LHCN-M2 (cell line): ENCODE measurements at places on chromosomes 13 and 19. TPM values are rescaled to one million over a fixed set of nuclear protein-coding genes. Genes with fewer than 3 reads are reported as not detected.

SF3A2 gene
- 31.7 and 41.6 TPM in 2 replicates for total RNA-seq

PSG4 gene
- total RNA-seq = 0.19 and 0.98 TPM in 2 replicates

FXYD1 gene
- total RNA-seq = not detected in 2 replicates

CBARP gene
- total RNA-seq = 4.6 and 4.7 TPM in 2 replicates

A1BG gene
- total RNA-seq = 27.7 and 62.6 TPM in 2 replicates

MBD3L2 gene
- total RNA-seq = not detected in 2 replicates

SIGLEC9 gene
- not detected in 2 replicates for total RNA-seq

ZNF726 gene
- total RNA-seq = 5.0 and 6.0 TPM in 2 replicates

CGB8 gene
- 2.1 TPM in 1 of 2 replicates, not detected in the other for total RNA-seq

PTPRH gene
- 0.19 and 0.29 TPM in 2 replicates for total RNA-seq

CYP4F8 gene
- total RNA-seq = not detected in 2 replicates

F2RL3 gene
- total RNA-seq = not detected in 2 replicates

HPN gene
- total RNA-seq = 0.11 TPM in 1 of 2 replicates, not detected in the other

PGLYRP1 gene
- not detected in 2 replicates for total RNA-seq

ZNF566 gene
- total RNA-seq = 6.6 and 11.2 TPM in 2 replicates

FPR3 gene
- not detected in 2 replicates for total RNA-seq

ZNF865 gene
- total RNA-seq = 2.2 and 3.0 TPM in 2 replicates

NKG7 gene
- total RNA-seq = not detected in 2 replicates

SH2D3A gene
- not detected in 2 replicates for total RNA-seq

ZIC5 gene
- total RNA-seq = not detected in 2 replicates

P2RY11 gene
- 2.8 and 3.5 TPM in 2 replicates for total RNA-seq

GRK1 gene
- total RNA-seq = not detected in 2 replicates

TMEM150B gene
- total RNA-seq = not detected in 2 replicates

ZNF582 gene
- 1.5 and 2.2 TPM in 2 replicates for total RNA-seq

OR7C1 gene
- total RNA-seq = 0.06 and 0.23 TPM in 2 replicates

CGB1 gene
- not detected in 2 replicates for total RNA-seq

ZNF17 gene
- total RNA-seq = 4.6 and 7.0 TPM in 2 replicates

DAND5 gene
- total RNA-seq = 0.06 TPM in 1 of 2 replicates, not detected in the other

KLK5 gene
- not detected in 2 replicates for total RNA-seq

CAPS gene
- total RNA-seq = 2.4 and 3.5 TPM in 2 replicates

SLAIN1 gene
- 0.11 TPM in 1 of 2 replicates, not detected in the other for total RNA-seq

IGFL3 gene
- 0.40 TPM in 1 of 2 replicates, not detected in the other for total RNA-seq

MYO1F gene
- total RNA-seq = 0.11 and 0.13 TPM in 2 replicates

DHDH gene
- total RNA-seq = 0.96 TPM in 1 of 2 replicates, not detected in the other

ZNF433 gene
- 4.1 and 5.7 TPM in 2 replicates for total RNA-seq

WDR88 gene
- not detected in 2 replicates for total RNA-seq
